ENCODE measurements at places on chromosomes 3 and 15. TPM values are rescaled to one million over a fixed set of nuclear protein-coding genes. Genes with fewer than 3 reads are reported as not detected.

The C2CD4A gene
- not detected for total RNA-seq

The VWA5B2 gene
- 0.50 TPM for total RNA-seq

The FOXB1 gene
- 2.1 TPM for total RNA-seq

The NUTM1 gene
- 0.61 TPM for total RNA-seq

The LMAN1L gene
- not detected for total RNA-seq

The EEFSEC gene
- total RNA-seq = 13.8 TPM

The NPAP1 gene
- total RNA-seq = 0.07 TPM

The TOP2B gene
- 206 TPM for total RNA-seq

The DNAH12 gene
- not detected for total RNA-seq

GRCh38 chr3:116920826-116921610 lies 211.4 kb downstream of the TUSC7 start:
- no peaks in the 10 kb centered on the region for H3K4me1 ChIP-seq
- no peaks in the 10 kb centered on the region for H3K27me3 ChIP-seq

- H3K4me3 ChIP-seq = peak overlapping the region; percentile 85
- peaks cover 3% of the 10 kb centered on the region for H3K4me1 ChIP-seq
- no peaks in the 10 kb centered on the region for H3K27me3 ChIP-seq
- H3K27ac ChIP-seq = peak overlapping the region; percentile 68
Measured at GRCh38 chr3:42803414-42804105, 730 bp downstream of the HIGD1A start.

DNA sequence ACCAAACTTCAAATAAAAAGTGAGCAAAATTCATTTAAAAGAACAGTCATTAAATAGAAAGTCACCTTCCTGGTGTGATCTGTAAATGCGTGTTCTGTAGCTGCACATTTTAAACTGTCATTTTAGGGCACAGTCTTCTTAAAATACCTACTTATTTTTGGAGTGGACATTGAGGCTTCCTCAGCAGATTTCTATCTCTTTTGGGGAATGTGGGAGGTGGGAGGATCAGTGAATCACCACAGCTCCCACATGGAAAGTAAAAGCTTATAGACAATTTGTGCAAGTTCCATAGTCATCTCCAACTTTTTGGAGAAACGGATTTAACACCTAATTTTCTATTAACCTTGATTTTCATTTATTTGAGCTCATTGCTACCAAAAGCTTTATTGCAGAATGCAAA lies 21.0 kb upstream of the MOBP start:
- no peaks in the 10 kb centered on the region for H3K27me3 ChIP-seq
- no peaks in the 10 kb centered on the region for H3K36me3 ChIP-seq
- no peak for DNase-seq
- no peak overlapping the region for H3K27ac ChIP-seq

GRCh38 chr15:49877117-49877872 lies 241.7 kb downstream of the ATP8B4 start:
- no peaks in the 10 kb centered on the region for H3K27me3 ChIP-seq
- H3K4me1 ChIP-seq = peaks cover 5% of the 10 kb centered on the region
- no peak for DNase-seq
- H3K27ac ChIP-seq = no peak overlapping the region

- H3K27ac ChIP-seq = no peak overlapping the region
- H3K4me1 ChIP-seq = peaks cover 4% of the 10 kb centered on the region
- peaks cover 20% of the 10 kb centered on the region for H3K27me3 ChIP-seq
Measured at GRCh38 chr3:68931406-68932149, 769 bp downstream of the TAFA4 start.

DNA sequence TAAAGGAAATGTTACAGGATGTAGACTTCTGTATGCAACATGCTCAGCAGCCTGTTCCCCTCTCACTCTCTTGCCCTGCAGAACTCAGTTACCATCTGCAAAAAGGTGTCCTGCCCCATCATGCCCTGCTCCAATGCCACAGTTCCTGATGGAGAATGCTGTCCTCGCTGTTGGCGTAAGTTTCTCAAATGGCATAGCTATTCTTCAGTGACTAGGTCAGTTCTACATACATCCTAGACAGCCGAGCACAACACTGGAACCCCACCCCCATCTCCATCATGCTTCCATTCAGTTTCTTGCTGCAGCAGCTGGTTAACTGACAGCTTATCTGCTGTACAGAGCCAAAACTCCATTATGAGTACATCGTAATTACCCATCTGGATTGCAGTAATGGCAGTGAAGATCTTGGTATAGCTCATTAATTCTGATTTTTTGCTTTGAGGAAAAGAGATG lies 4.5 kb downstream of the THBS1 start:
- peaks cover 68% of the 10 kb centered on the region for H3K36me3 ChIP-seq
- H3K27me3 ChIP-seq = no peaks in the 10 kb centered on the region
- H3K4me3 ChIP-seq = no peak overlapping the region
- H3K4me1 ChIP-seq = peaks cover 14% of the 10 kb centered on the region

- H3K27ac ChIP-seq = no peak overlapping the region
- no peaks in the 10 kb centered on the region for H3K4me1 ChIP-seq
- H3K36me3 ChIP-seq = no peaks in the 10 kb centered on the region
- H3K4me3 ChIP-seq = no peak overlapping the region
Measured at GRCh38 chr3:138890555-138891187, 55.9 kb upstream of the PIK3CB start.

DNA sequence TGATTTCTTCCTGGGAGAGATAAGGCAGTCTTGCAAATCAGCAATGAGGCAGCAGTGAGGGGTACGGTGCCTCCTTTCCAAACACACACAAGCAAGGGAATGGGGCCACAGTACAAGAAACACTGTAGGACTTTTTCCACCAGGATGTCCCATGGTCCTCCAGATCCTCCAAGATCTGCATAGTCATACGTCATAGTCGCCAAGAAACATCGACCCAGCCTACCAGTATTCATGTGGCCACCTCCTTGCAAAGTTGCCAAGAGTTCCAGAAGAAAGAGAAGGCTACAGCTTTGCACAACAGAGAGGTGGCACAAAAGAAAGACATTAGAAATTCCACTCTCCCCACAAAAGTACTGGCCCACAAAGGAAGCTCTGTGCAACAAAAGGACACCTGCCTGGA lies 257.9 kb downstream of the CTNNB1 start:
- H3K4me3 ChIP-seq = no peak overlapping the region
- H3K36me3 ChIP-seq = no peaks in the 10 kb centered on the region
- no peak for DNase-seq
- no peaks in the 10 kb centered on the region for H3K27me3 ChIP-seq
- H3K4me1 ChIP-seq = no peaks in the 10 kb centered on the region

GRCh38 chr15:38242055-38242454 lies 10.6 kb upstream of the SPRED1 start:
- DNase-seq = no peak
- no peaks in the 10 kb centered on the region for H3K4me1 ChIP-seq
- no peak overlapping the region for H3K4me3 ChIP-seq
- H3K27me3 ChIP-seq = no peaks in the 10 kb centered on the region
- no peaks in the 10 kb centered on the region for H3K36me3 ChIP-seq
- H3K27ac ChIP-seq = no peak overlapping the region

GRCh38 chr3:192826214-192827006 lies 91.2 kb downstream of the MB21D2 start:
- no peak overlapping the region for H3K4me3 ChIP-seq
- H3K27ac ChIP-seq = no peak overlapping the region
- H3K27me3 ChIP-seq = no peaks in the 10 kb centered on the region
- no peak for DNase-seq
- H3K36me3 ChIP-seq = no peaks in the 10 kb centered on the region
- no peaks in the 10 kb centered on the region for H3K4me1 ChIP-seq

GRCh38 chr3:156098437-156099035 lies 21.8 kb upstream of the KCNAB1 start:
- H3K4me1 ChIP-seq = no peaks in the 10 kb centered on the region
- no peaks in the 10 kb centered on the region for H3K36me3 ChIP-seq
- H3K27me3 ChIP-seq = no peaks in the 10 kb centered on the region
- no peak overlapping the region for H3K4me3 ChIP-seq

DNA sequence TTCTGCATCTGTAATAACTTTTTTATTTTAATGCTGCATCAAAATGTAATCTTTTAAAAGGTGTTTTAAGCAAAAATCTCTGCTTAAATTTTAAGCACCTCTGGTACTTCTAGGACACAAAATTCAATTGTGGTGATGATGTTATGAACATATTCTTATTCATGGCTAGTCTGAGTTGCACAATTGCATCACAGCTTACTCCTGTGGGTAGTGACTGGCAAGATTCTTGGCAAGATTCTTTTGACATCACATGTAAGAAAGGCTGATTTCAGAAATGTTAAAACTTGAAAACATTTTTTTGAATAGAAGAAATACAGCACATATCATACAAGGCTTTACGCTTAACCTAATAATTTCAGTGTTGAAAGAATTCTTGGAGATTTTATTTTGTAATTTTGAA lies 35.7 kb downstream of the IQCH start:
- no peak overlapping the region for H3K4me3 ChIP-seq
- no peak overlapping the region for H3K27ac ChIP-seq
- no peaks in the 10 kb centered on the region for H3K4me1 ChIP-seq
- no peaks in the 10 kb centered on the region for H3K27me3 ChIP-seq

DNA sequence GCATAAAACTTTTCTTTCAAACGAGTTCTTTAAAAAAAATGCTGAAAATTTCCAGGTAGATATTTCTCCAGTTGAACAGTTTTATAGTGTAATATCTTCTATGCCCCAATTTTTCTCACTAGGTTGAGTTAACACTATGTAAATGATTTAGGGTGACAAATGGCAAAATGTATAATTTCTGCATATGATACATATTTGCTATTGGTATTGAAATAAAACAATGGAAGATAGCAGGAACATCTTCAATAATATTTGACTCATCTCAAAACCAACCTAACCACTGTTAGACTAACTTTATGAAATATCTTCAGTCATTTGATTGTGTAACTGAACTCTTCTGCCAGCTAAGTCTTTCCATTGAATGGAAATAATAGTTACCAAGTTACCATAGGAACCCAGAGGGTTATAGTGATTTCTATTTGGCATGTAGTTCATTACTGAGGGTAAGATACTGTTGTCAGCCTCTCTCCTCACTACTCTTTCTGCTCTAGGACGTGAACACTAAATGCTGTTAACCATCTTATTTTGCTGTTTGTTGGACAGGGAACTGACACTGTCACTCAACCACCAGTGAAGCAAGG lies 824.7 kb upstream of the NECTIN3 start:
- no peak for DNase-seq
- no peaks in the 10 kb centered on the region for H3K36me3 ChIP-seq
- no peak overlapping the region for H3K4me3 ChIP-seq
- no peaks in the 10 kb centered on the region for H3K27me3 ChIP-seq
- no peak overlapping the region for H3K27ac ChIP-seq

GRCh38 chr3:177835008-177835407 lies 637.7 kb upstream of the TBL1XR1 start:
- no peak overlapping the region for H3K4me3 ChIP-seq
- no peak overlapping the region for H3K27ac ChIP-seq
- H3K4me1 ChIP-seq = no peaks in the 10 kb centered on the region
- no peaks in the 10 kb centered on the region for H3K27me3 ChIP-seq
- DNase-seq = no peak
- H3K36me3 ChIP-seq = no peaks in the 10 kb centered on the region

GRCh38 chr3:86968244-86968932 lies 22.6 kb downstream of the VGLL3 start:
- H3K27ac ChIP-seq = peak overlapping the region; percentile 19
- H3K4me3 ChIP-seq = no peak overlapping the region
- no peak for DNase-seq
- no peaks in the 10 kb centered on the region for H3K4me1 ChIP-seq
- peaks cover 8% of the 10 kb centered on the region for H3K36me3 ChIP-seq
- H3K27me3 ChIP-seq = no peaks in the 10 kb centered on the region

DNA sequence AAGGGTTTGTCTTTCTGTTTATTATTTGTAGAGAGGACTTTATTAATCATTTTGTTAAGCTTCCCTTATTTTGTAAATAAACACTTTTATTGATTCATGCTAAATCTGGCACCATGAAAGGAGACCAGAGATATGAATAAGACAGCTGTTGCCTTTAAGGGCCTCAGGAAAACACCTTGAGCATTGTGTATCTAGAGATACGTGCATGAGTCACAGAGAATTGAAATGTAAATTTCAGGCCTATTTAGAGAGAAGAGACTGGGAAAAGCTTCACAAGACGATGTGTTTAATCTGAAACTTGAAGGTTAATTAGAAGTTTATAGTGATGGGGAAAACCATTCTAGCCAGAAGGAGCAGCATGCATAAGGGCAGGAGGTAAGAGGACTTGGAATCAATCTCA lies 28.6 kb upstream of the UTS2B start:
- H3K4me3 ChIP-seq = no peak overlapping the region
- no peaks in the 10 kb centered on the region for H3K4me1 ChIP-seq
- no peak overlapping the region for H3K27ac ChIP-seq
- peaks cover 4% of the 10 kb centered on the region for H3K36me3 ChIP-seq
- H3K27me3 ChIP-seq = no peaks in the 10 kb centered on the region

DNA sequence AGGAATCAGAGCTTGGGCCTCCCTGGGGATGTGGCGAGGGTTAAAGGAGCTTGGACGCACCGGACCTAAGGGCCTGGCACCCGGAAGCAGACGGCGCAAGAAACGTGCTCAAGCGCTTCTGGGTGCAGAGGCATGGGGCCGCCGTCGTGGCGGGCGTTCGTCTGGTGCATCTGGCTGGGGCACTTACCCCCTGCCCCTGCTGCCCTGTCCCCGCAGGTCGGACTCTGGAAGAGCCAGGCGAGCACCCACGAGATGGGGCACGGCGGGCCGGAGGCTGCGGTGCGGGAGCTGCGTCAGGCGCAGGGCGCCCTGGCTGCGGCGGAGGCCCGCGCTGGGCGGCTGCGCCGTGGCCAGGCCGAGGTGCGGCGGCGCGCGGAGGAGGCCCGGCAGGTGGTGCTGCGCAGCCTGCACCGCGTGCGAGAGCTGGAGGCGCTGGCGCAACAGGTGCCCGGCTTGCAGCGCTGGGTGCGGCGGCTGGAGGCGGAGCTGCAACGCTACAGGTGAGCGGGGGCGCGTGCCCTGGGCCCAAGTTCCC lies 2.5 kb downstream of the EFCC1 start:
- no peaks in the 10 kb centered on the region for H3K36me3 ChIP-seq
- DNase-seq = no peak
- H3K4me3 ChIP-seq = peak overlapping the region; percentile 50
- H3K27me3 ChIP-seq = peaks cover 52% of the 10 kb centered on the region
- H3K4me1 ChIP-seq = peaks cover 9% of the 10 kb centered on the region
- no peak overlapping the region for H3K27ac ChIP-seq

DNA sequence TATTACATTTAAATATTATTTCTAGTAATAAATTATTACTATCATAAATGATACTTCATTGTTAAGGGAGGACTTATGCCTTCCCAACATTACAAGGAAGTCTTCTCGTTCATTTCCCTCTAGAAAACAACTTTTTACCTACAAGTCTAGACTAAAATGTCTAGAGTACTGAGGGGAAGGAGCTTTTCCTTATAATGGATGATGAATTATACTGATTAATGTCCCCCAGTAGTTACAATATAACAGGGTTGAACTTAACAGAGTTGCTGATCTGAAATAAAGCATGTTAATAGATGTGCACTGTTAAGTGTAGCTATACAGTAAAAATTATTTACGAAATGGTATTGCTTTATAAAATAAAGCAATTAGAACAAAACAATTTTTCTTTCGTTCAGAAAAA lies 2.7 kb upstream of the MNS1 start:
- peaks cover 6% of the 10 kb centered on the region for H3K27me3 ChIP-seq
- H3K4me1 ChIP-seq = no peaks in the 10 kb centered on the region
- H3K4me3 ChIP-seq = no peak overlapping the region
- DNase-seq = no peak
- H3K36me3 ChIP-seq = no peaks in the 10 kb centered on the region

- no peaks in the 10 kb centered on the region for H3K36me3 ChIP-seq
- no peak overlapping the region for H3K27ac ChIP-seq
- peaks cover 4% of the 10 kb centered on the region for H3K4me1 ChIP-seq
- no peak overlapping the region for H3K4me3 ChIP-seq
- no peaks in the 10 kb centered on the region for H3K27me3 ChIP-seq
Measured at GRCh38 chr3:171895900-171896299, 52.8 kb downstream of the TMEM212 start.
